ENCODE measurements at places on chromosomes 12 and 14.
A peak's percentile ranks its signal among the peaks of the same experiment; 100 is the strongest.

DNA sequence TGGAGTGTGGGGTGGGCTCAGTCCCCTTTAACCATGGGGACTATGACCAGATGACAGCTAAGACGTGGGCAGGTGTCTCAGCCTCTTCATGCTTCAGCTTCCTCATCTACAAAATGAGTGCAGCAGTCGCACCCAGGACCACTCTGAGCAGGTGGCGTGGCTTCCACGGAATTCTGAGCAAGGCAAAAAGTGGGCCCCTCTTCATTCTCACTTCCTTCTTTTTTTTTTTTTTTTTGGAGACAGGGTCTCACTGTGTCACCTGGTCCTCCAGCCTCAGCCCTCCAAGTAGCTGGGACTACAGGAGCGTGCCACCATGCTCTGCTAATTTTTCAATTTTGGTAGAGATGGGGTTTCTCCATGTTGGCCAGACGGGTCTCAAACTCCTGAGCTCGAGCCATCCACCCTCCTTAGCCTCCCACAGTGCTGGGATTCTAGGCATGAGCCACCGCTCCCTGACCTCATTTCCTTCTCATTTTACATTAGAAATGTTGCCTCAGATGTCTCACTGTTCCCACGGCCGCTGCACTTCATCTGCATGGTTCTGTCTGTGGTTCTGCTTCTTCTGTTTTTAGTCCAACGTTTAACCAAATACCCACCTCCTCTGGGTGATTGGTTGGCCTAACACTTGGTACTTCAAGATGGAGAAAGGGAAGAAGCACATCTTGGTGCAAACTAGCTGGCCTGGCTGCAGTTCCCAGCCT, 41.3 kb upstream of the BCL7A start:
- DNase-seq: no peak

GRCh38 chr14:26596543-26597061, 1.2 kb downstream of the NOVA1 start:
- peak; percentile 35 for DNase-seq

GRCh38 chr14:28608851-28609828, 157.4 kb upstream of the FOXG1 start:
- DNase-seq: peak; percentile 64

DNA sequence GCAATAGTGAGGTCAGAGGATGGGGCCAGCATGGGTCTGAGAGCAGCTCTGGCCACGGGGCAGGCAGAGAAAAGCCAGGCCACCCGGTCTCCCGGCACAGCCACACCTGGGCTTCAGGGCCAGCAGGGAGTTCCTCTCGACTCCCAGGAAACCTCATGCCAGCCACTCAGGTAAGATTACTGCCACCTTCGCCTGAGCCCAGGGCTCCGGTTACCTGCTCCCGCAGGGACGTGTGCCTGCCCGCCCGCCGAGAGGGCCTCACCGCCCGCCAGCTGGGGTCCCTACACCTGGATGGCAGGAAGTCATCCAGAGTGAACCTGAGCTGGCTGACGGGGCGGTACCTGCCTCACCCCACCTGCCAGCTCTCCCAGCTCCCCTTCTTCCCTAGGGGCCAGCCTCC, 7.3 kb downstream of the JAG2 start:
- DNase-seq: no peak

DNA sequence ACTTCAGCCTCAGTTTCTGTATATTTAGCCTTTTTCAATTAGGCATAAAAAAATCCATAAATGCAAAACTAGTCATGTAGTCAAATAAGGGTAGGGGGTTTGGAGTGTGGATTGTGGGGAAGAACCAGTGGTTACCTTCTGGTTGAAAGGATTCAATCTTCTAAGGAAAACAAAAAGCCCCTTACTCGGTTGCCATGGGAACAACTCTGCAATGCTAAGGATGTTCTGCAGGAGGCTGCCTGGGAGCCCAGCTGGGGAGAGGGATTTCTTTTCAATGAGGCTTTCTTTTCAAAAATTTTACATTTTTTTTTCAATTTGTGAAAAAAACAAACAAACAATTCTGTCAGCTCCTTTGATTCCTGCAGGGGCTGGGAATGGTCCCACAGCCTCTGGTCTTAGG, 67.2 kb downstream of the SLC8A3 start:
- peak; percentile 29 for DNase-seq

GRCh38 chr14:24171422-24172260, at the start of gene REC8:
Gene REC8, plus strand, starts transcription at chr14:24172080. Its CDS starts 473 bp downstream, at chr14:24172553.
- DNase-seq: peak; percentile 99

DNA sequence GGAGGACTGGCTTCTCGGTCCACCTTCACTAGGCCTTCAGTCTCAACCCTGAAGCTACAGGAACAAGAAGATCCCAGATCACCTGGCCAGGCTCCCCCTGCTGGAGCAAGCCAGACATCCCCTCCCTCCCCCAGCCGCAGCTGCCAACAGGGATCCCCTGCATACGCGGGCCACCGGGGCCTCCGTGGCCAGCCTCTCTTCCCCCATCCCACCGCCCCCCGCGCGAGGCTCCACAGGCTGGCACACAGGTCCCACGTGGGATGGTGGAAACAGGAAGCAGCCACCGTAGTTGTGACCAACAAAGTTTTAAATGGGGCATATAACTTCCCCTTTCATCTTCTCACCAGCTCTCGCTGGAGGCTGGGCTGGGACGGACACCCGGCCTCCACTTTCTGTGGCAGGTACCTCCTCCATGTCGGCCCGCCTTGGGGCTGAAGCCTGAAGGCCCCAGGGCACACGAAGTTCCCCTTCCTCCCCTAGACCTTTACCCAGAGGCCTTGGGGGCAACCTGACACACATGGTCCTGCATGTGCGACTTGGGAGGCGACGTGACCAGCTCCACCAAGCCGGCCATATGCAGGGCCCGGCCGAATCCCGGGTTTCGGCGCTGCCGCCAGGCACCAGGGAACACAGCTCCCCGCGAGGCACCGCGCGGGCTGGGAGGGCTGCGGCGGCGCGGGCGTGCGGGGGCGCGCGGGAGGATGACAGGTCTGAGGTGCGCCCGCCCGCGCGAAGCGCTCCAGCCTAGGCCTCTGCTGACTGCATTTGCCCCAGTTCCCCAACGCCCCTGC, 44.4 kb upstream of the PNMA1 start:
- peak; percentile 75 for DNase-seq

GRCh38 chr14:63342371-63342770, 23.6 kb upstream of the GPHB5 start:
- no peak for DNase-seq

- no peak for DNase-seq
These were observed 561.2 kb upstream of the SEL1L start for GRCh38 chr14:82094829-82095345.

DNA sequence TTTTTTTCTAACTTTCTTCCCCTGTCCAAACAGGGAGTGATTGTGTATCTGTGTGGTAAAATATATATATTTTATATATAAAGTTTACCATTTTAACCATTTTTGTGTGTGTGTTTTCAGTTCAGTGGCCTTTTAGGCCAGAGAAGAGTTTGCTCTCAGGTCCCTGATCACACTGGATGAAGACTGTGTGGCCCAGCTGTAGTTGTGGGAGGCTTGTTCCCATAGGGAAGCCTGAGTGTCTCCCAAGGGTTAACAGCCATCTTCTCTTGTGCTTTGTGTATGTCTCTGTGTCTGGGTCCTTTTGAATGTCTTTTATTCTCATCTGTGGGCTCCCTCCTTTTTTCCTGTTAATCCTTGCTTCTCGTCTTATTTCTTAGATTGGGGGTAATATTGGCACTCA, 23.4 kb downstream of the CGRRF1 start:
- DNase-seq: no peak

- no peak for DNase-seq
These were observed 843.2 kb downstream of the GALC start for GRCh38 chr14:87149583-87150354.

- no peak for DNase-seq
These were observed 38.9 kb upstream of the DICER1 start for GRCh38 chr14:95196268-95196667.

- no peak for DNase-seq
These were observed 68.0 kb downstream of the PRIMA1 start for GRCh38 chr14:93720076-93720815.

DNA sequence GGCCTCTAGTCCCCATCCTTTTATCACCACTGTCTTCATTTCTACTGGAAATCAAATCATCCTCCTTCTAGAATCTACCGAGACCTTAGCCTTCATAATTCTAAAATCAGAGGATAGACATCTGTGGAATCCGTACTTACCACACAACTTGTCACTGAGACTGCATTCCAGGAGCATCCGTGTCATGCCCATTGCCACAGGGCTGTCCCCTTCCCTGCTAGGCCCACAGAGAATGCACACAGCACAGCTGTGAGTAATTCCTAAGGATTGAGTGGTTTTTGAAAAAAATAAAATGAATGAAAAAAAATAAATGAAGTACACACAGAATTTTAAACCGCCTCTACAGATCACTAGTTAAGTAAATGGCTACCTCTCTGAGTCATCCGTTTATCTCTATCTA, 21.0 kb upstream of the MAGOHB start:
- DNase-seq: no peak

- DNase-seq: no peak
These were observed 3.8 kb downstream of the LIMA1 start for GRCh38 chr12:50279501-50279900.

DNA sequence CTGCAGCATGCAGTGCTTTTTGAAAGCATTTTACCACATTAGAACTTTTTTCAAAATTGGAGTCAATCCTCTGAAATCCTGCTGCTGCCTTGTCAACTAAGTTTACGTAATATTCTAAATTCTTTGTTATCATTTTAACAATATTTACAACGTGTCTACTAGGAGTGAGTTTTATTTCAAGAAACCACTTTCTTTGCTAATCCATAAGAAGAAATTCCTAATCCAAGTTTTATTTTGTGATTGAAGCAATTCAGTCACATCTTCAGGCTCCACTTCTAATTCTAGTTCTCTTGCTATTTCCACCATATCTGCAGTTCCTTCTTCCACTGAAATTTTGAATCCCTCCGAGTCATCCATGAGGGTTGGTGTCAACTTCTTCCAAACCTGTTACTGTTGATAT, 25.4 kb downstream of the PRORP start:
- no peak for DNase-seq

DNA sequence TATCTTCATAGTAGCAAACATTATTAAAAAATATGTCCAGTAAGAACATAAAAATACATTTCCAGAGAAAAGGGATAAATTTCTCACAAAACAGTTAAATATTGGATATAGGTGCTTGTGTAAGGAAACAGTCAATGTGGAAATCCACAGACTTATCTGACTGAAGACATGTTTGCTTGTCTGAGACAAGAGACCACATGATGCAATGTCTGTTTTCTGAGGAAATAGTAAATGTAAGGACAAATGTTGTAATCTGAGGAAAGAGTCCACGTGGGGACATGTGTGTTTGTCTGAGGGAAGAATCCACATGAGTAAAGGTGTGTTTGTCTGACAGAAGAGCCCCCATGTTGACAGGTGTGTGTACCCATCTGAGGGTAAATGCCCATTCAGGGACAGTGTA, 1093.2 kb downstream of the TMEM121 start:
- no peak for DNase-seq

- no peak for DNase-seq
These were observed 78.6 kb downstream of the BHLHE41 start for GRCh38 chr12:26046203-26046602.

GRCh38 chr12:4825011-4825858, 84.5 kb upstream of the KCNA1 start:
- DNase-seq: no peak

DNA sequence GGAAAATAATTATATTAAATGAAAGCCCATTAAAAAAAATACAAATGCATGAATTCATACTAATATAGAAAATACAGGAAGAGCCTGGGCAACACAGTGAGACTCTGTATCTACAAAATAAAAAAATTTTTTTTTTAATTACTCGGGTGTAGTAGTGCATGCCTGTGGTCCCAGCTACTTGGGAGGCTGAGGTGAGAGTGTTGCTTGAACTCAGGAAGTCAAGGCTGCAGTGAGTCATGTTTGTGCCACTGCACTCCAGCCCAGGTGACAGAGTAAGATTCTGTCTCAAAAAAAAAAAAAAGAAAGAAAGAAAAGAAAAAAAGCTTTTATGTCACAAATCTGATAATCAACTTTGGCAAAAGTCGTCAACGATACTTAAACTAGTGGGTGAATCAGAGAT, 80.6 kb upstream of the PLEKHA5 start:
- DNase-seq: no peak

DNA sequence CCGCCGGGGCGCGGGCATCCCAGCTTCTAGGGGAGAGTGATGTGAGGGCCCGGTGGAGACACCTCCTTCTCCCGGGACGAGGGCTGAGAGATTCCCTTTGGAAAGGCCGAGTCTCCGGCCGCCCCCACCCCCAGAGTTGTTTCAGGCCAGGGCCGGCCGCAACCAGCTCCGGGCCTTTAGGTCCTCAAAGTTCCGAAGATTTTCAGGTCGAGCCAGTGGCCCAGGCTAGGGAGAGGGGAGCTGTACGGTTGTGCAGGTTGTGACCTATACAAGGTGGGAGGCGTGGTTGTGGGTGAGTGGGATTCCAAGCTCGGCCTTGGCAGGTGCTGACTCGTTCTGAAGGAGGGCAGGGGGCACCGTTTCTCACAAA, 18.4 kb upstream of the ANKRD33 start:
- DNase-seq: no peak

- DNase-seq: no peak
These were observed 40.8 kb downstream of the CCDC88C start for GRCh38 chr14:91376547-91377477.

DNA sequence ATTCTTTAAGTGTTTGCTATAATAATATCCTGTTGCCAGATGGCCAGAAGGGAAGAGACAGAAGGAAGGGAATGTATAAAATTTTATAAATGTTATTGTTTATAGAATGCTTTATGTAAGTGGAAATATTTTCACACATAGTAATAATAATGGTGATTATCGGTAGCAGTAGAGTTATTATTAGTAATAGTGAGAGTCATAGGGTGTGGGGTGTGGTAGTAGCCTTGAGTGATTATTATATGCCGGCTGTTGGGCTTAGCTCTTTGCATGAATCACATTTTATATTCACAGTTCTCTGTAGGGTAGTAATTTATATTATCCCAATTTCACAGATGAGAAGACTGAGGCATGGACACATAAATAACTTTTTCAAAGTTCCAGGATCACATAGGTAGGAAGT, 391.4 kb downstream of the C12orf75 start:
- DNase-seq: no peak

DNA sequence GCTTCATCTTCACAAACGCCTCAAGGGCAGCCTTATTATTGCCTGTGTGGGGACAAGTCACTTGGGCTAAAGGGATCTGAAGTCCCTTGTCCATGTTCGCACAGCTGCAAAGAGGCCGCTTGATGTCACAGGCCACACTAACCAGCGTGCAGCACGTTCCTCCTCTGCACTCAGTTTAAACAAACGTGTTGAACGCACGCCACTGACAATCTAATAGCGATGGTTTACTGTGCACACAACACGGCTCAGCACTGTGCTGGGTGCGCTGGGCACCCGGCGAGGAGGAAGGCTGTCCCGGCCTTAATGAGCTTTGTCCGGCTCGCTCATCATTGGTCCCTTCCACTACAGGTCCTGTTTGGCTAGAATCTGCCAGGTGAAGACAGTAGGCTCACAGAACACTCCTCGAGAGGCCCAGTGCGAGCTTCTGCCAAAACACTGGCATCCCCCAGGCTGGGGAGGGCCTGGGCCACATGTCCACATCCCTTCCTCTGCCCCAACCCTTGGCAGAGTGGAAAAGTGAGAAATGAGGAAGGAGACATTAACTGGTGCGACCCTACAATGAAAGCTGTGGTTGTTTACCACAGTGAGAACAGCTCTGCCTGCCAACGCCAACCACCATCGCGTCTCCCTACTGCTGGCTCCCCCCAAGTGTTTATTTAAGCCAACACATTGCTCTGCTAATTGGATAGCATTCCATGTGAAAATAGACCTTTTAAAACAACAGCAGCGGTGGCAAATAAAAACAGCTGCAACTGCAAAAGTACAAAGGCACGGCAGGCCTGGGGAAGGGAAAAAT, 113.2 kb downstream of the RBM19 start:
- no peak for DNase-seq

GRCh38 chr12:47838286-47838931, 18.7 kb upstream of the HDAC7 start:
- DNase-seq: peak; percentile 47
